ENCODE measurements at places on chromosomes 3 and 15.

DNA sequence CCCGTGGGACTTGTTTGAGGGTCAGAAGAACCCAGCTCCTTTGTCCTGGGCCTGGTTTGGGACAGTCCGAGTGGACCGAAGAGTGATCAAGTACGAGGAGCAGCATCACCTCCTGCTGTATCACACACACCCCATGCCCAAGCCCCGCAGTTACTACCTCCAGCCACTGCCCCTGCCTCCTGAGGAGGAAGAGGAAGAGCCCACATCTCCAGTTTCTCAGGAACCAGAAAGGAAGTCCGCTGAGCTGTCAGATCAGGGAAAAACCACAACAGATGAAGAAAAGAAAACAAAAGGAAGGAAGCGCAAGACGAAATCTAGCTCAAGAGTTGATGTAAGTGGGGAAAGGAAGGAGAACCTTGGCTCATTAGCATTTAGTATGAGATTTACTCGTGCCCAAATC, 3.3 kb upstream of the P2RY12 start:
- no peak for DNase-seq

- no peak for DNase-seq
Measured at GRCh38 chr3:64600246-64600950, 87.4 kb downstream of the ADAMTS9 start.

GRCh38 chr15:25711164-25711563, 152.0 kb downstream of the ATP10A start:
- DNase-seq, result no peak

DNA sequence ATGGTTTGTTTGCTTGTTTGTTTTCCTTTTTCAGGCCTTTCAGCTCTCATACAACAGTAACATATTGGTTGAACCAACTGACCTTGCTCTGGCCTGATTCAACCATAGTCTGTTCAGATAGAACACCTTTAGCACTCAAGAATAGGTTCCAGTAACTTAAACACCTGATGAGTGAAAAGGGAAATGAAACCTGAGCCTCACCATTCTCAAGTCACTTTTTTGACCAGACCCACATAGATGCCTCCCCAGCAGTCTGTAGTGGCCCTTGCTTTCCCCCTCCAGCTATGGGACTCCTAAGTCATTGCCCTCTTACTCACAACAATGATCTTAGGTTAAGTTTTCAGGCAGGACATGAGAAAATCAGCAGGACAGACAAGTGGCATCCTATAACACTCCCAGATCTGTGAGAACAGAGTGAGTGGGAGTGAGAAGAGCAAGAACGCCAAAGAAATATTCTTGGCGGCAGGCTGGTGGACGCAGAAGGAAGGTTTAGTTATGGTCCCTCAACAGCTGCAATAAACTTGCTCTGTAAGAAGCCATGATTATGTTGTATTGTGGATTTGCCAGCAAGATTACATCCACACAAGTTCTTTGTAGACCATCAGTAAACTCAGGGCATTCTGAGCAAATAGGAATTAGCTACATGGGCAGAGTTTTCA, 367.5 kb downstream of the MECOM start:
- no peak for DNase-seq

- DNase-seq, result no peak
Measured at GRCh38 chr3:45560281-45560971, 34.1 kb upstream of the LIMD1 start.

- DNase-seq, result no peak
Measured at GRCh38 chr15:63893866-63894661, 60.3 kb upstream of the HERC1 start.

DNA sequence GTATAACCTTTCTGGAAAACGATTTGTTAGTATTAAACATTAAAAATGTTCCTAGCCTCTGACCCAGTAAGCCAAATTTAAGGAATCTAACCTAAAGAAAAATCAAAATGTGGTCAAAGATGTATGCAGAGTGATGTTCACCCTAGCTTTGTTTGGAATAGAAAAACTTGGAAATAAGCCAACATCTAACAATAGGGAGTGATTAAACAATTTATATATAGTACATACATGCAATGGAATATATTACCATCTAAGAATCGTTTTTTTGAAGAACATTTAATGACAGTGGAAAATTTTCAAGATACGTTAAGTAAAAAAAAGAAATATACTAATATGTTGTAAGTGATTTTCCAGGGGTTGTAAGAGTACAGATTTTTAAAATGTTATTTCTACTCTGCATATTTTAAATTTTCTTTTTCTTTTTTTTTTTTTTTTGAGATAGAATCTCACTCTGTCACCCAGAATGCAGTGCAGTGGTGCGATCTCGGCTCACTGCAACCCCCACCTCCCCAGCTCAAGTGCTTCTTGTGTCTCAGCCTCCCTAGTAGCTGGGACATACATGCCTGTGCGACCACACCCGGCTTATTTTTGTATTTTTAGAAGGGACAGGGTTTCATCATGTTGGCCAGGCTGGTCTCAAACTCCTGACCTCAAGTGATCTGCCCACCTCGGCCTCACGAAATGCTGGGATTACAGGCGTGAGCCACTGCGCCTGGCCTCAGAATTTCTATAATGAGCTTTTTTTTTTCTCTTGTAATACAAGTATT, 54.9 kb downstream of the ANP32A start:
- no peak for DNase-seq

- DNase-seq, result no peak
Measured at GRCh38 chr15:77060546-77060945, 10.4 kb downstream of the TSPAN3 start.

DNA sequence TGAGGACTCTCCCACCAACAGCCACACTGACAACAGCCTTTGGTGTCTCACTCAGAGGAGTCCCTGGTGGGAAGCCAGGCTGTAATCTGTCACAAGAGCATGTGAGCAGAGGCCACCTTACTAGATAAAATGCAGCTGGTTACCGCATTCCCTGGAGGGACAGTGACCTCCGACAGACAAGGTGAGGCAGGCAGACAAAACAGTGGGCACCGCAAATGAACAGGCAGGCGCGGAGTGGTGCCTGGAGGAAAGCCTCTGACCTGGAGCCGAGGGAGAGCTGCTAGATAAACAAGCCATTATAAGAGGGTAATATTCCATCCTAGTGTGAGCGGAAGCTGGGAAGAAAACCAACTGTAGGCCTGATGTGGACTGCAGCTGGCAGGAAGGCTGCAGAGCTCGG, 736.4 kb downstream of the FHIT start:
- DNase-seq, result no peak

- no peak for DNase-seq
Measured at GRCh38 chr3:126464997-126465396, 10.7 kb downstream of the ZXDC start.

Measured in large intestine (tissue), 12 donors.